ENCODE measurements at places on chromosomes 3 and 15.

- DNase-seq, result no peak
Measured at GRCh38 chr15:81111510-81112470, 22.3 kb upstream of the CFAP161 start.

DNA sequence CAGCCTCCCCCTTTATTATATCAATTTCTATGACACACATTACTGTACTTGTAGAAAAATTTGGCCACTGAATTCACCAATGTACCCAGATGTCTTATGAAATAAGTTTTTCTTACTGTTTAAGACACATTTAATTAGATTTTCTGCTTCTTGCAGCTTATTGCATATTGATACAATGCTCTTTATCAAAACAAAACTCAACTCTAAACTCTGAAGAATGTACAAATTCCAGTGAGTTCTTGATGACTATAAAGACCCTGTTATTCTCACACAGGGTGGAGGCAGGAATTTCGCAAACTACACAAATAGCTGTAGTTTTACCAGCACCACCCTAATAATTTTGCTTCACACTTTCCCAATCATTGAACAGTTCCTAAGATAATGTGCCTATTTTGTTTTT, 22.0 kb downstream of the CMTM6 start:
- no peak for DNase-seq

GRCh38 chr3:116238846-116239565, 206.3 kb downstream of the LSAMP start:
- no peak for DNase-seq

DNA sequence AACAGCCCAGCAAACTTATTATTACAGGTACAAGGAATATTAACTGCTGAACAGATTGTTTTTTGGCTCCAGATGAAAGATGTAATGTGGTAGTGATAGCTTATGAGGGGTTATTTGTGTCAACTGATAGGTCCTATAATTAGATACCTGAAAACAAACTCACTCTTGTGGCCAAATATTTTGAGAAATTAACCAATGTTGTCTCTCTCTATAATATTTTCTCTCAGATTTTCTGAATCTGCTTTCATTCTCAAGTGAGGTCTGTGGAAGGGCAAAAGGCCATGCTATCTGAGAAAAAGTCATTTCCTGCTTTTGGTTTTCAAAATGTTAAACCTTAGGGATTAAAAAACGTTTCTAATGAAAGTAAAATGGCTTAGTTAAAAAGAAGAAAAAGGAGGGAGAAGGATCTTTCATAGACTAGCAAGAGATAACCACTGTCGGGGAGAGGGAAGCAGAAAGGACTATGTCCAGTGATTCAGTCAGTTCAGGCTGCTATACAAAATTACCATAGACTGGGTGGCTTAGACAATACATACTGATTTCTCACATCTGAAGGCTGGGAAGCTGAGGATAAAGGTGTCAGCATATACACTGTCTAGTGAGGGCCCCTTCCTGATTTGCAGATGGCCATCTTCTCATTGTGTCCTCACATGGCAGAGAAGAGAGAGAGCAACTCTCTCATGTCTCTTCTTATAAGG, 277.5 kb upstream of the P2RY1 start:
- no peak for DNase-seq

DNA sequence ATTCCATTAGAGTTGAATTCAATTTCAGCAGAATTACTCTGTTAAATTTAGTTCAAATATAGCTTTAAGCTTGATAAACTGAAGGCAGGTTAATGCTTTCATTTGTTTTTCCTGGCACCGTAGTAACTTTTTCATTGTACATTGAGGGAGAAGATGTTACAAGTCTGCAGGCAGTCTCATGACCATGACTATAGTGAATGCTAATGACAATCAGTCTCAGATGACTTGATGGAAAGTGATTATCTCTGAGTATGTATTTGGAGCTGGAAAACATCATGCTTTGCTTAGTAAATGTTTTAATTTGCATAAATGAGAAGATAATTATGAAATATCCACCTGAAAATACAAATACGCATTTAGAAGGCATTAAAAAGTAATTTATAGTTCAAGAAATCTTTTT, 16.0 kb upstream of the RNF7 start:
- no peak for DNase-seq

GRCh38 chr3:178446059-178446458, 90.2 kb upstream of the KCNMB2 start:
- DNase-seq, result no peak
